ENCODE measurements at places on chromosomes 13 and 19.

- DNase-seq: no peak
Measured at GRCh38 chr13:75090872-75091615, 390.9 kb downstream of the TBC1D4 start.

- no peak for DNase-seq
Measured at GRCh38 chr19:57441979-57442752, 7.0 kb downstream of the ZNF749 start.

GRCh38 chr13:81577601-81578195 lies 1236.8 kb upstream of the SPRY2 start:
- no peak for DNase-seq

GRCh38 chr19:39498798-39499642 lies at the start of gene DLL3:
TSS of gene DLL3 (plus strand) at chr19:39498947. CDS start at chr19:39498975, 28 bp downstream.
- DNase-seq: no peak

GRCh38 chr19:1259206-1259875 lies 9.8 kb upstream of the CIRBP start:
- no peak for DNase-seq

- no peak for DNase-seq
Measured at GRCh38 chr13:113457510-113457909, 4.2 kb upstream of the ADPRHL1 start.

- no peak for DNase-seq
Measured at GRCh38 chr19:45922281-45922680, 7.7 kb upstream of the NANOS2 start.

DNA sequence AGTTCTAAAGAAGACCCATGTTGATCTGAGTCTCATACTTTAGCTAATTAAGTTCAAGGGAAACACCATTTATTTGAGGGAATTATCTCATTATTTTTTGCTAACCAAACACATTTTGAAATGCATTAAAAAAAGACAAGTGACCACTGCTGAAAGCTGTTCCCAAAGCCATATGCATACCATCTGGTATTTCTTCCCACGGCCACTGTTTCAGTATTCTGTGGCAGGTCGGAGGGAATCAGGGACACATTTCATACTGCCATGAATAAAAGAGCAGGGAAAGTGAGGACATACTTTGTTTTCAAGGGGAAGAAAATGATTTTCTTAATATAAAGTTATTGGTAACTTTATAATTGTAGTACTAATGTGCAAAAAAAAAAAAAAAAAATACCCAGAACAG lies 401.2 kb downstream of the HS6ST3 start:
- DNase-seq: no peak

DNA sequence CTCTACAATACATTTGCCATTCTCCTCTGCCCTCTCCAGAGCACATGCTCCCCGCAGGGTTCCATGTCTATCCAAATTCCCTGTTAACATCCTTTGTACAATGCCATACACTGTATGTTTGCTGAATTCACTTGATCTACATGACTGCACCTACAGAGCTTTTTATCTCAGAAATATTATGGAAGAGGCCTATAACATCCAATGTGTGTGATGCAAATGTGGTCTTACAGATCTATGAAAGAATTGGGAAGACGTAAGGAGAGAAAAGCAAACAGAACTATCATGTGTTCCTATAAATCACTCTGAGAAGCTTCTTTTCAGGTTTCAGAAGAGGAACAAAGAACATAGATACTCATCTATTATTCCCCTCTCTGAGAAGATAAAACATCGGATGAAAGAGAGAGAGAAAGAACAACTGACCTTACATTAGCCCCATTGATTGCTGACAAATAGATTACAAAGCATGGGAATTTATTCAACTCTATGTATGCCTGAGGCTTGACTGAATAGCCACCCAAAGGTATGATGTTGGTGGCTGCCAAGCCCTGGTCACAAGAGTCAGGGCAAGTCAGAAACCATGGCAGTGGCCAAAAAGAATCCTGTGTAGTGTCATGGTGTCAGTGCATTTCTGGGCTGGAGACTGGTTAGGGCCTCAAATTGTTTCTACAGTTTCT lies 425.2 kb downstream of the FOXO1 start:
- no peak for DNase-seq

DNA sequence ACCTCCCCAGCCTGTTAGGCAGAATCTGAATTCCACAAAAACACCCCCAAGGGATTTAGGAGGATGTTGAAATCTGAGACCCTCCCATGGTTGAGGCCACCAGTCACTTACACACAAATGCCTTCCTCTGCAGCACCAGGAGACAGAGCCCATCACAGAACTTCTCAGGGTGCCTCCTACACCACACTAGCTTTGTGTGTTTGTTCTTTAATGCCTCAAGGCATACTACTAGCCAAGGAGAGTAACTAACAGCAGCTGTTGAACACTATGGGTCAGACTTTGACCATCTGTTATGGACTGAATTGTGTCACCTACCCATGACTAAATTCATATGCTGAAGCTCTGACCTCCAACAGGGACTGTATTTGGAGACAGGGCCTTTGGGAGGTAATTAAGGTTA lies 9.5 kb upstream of the MED26 start:
- DNase-seq: no peak

DNA sequence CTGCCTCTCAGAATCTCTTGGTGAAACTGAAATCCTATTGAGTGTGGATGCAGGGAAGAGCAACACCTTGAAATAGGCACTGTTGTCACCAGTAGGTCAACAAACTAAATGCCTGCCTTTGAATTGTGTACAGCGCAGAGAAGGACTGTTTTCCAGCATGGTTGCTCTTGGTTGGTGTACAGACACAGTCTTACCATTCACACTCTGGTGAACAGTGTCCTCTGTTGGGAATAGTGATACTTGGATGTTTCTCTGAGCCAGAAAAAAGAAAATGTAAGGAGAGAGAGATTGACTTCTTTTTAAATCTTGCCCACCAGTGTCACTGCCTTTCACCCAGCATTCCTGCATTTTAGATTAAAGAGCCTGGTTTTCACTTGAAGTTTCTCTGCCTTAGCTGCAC lies 179.7 kb downstream of the STK24 start:
- DNase-seq: no peak

- no peak for DNase-seq
Measured at GRCh38 chr13:97743938-97744337, 209.5 kb upstream of the IPO5 start.

GRCh38 chr13:98755116-98755515 lies 2.6 kb upstream of the SLC15A1 start:
- DNase-seq: no peak

GRCh38 chr13:114066956-114067355 lies 65.5 kb downstream of the RASA3 start:
- no peak for DNase-seq

DNA sequence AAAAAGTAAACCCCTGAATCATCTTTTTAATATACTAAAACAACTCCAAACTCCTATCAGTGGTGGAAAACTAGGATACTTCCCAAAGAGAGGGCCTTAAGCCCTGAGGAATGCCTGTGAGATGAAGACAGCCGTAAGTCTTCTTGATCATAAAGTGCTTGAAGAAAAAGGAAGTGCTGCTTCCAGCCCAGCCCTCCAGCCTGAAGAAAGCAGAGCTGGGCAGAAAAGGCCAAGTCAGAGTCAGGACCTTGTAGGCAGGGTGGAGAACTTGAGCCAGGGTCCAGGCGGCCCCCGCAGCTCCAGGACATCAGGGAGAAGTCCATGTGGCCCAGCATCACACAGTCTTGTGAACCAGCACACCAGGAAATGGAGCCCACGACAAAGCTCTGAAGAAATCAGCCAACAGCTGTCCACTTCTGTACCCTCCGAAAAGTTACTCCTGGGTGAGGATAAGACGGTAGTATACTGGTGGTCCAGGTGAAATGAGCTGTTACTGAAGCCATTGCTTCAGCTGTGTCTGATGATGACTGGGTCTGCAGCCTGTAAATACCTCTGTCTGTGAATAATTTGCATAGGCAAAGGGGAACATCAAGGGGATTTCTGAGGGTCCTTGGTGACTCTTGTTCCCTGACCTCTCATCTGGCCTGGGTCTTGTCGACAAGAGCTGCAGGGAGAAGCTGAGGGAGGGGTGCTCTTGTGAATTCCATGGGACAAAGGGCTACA lies 18.7 kb upstream of the CRYL1 start:
- no peak for DNase-seq
